Heart left ventricle (tissue), 16 donors: ENCODE measurements at places on chromosomes 3 and 15.

- no peak for DNase-seq
Observed at GRCh38 chr3:160686955-160687535, 10.1 kb downstream of the ARL14 start.

DNA sequence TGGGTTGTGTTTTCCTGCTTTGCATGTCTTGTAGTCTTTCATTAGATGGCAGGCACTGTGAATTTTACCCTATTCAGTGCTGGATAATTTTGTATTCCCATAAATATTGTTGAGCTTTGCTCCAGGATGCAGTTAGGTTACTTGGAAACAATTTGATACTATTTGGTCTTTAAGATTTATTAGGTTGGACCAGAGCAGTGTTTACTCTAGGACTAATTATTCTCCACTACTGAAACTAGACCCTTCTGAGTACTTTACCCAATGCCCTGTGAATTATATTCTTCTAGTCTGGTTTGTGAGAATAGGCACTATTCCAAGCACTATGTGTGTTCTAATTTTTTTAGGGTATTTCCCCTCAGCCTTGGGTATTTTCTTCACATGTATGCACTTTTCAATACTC, 37.8 kb upstream of the TASOR start:
- no peak for DNase-seq

- no peak for DNase-seq
Observed at GRCh38 chr3:157175691-157176507, 16.0 kb upstream of the CCNL1 start.

- no peak for DNase-seq
Observed at GRCh38 chr3:147431751-147432150, 22.6 kb downstream of the ZIC1 start.

DNA sequence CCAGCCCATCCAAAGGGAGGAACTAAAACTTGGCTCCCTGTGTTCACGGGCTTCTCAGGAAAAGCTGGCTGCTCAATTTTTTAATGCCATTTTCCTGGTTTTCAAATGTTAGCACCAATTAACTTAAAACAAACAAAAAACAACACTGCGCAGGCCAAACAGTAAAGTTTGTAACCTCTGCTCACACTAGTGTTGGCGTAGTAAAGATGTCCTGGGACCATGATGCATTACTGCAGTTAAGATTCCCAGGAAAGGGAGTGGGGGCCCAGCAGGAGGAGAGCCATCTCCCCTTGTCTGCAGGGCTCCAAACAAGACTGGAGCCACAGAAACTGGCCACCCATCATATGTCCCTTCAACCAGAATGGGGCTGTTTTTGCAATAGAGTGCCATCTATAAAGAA, 74.0 kb downstream of the KY start:
- DNase-seq = no peak

GRCh38 chr15:87877114-87877810, 379.3 kb downstream of the NTRK3 start:
- DNase-seq = peak; percentile 40

GRCh38 chr15:40345867-40346578, 4.8 kb upstream of the PHGR1 start:
- peak; percentile 33 for DNase-seq

- no peak for DNase-seq
Observed at GRCh38 chr3:135865085-135865484, 100.4 kb upstream of the PPP2R3A start.

- no peak for DNase-seq
Observed at GRCh38 chr3:43032646-43033628, 53.8 kb downstream of the GASK1A start.

DNA sequence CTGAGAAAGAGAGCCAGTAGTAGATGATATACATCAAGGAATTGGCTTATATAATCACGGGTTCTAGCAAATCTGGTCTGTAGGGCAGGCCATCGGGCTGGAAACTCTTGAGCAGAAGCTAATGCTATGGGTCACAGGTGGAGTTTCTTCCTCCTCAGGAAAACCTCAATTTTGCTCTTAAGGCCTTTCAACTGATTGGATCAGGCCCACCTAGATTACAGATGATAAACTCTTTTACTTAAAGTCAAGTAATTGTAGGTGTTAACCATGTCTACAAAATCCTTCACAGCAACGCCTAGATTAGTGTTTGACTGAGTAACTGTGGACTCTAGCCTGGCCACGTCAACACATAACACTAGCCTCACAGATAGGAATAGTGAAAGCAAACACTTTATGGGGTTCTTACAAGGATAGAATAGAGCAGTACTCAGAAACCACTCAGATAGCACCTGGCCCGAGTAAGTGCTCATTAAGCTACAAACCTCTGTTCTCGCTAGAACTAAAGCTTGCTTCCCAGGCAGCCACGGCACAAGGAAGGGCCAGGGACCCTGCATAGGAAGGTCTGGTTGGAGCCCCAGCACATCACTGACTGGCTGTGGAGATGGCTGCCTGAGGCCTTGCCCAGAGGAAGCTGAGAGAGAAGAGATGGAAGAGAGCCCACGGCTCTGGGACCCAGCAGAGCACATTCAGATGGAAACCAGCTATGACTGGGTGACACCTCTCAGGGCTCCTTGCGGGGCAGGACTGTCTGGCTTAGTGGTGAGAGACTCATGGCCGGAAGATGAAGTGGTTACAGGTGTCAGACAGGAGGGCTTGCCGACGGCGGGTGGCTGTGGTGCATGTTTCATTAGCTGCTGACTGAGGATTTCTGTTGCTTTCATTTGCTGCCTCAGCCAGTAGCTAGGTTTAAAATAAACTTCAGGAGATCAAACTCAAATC, 202.5 kb upstream of the TLE3 start:
- no peak for DNase-seq

DNA sequence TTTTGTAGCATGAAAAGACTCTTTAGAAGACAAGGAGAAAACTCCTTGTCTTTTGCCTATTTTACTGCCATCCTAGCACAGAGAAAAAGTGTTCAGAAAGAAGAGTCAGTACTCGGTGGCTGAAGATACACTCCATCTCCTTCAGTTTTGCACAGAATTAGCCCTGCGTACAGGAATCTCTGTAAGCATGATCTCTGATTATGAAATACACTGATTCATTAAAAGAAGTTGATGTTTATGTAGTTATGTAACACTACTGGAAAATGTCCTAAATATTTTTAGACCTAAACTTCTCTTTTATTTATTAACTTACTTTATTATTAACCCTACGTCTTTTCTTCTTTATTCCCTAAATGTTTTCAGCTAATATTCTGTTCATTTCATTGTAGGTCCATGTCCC, 138.4 kb downstream of the LEKR1 start:
- no peak for DNase-seq

GRCh38 chr15:40564591-40565332, at the start of gene CCDC32:
Gene CCDC32, minus strand, starts transcription at chr15:40565042. Its CDS starts 2,027 bp downstream, at chr15:40563015.
- DNase-seq = peak; percentile 98

DNA sequence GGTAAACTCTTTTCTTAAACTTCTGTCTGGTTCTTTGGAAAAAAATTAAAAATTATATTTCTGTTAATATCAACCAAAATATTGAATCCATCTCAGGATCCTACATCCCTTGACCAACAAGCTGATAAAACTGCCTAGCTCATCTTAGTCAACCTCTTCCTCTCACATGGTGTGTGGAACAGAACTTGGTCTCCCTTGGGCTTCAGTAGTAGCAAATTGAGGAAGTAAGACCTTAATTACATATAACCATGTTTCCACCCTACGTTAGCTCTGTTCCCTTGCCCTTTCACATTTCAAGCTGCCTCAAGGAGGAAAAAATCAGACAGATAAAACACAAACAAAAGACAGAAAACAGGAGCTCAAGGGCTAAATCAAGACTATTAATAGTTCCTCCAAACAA, 116.4 kb downstream of the GREM1 start:
- DNase-seq = no peak
